ENCODE measurements at places on chromosomes 5 and 9.

- DNase-seq: no peak
Measured at GRCh38 chr5:178624631-178625546, 2.0 kb downstream of the CLK4 start.

DNA sequence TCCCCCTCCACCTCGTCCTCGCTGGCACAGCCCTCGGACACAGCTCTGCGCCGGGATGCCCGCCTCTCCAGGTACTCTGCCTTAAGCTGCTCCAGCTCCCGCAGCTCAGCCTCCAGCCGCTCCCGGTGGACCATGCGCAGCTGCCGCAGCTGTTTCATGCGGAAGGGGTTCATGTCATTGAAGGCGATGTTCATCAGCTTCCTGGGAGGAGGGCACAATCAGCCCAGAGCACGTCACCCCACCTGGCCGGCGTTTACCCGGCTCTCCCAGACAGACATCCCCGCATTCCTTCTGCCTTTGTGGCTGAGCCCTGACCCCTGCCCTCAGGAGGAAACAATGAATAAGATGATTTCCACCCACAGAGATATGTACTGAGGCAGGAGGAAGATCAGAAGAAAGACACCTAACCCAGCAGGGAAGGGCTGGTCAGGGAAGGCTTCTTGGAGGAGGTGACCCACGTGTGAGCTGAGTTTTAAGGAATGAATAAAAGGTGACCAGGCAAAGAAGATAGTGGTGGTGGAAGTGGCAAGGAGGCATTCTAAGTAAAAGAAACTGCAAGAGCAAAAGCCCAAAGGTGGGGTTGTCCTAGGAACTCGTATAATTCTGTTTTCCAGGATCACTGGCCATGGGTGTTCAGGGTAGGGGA, 7.1 kb upstream of the CORO2A start:
- DNase-seq: no peak

- DNase-seq: no peak
Measured at GRCh38 chr9:2271426-2271825, 256.3 kb downstream of the SMARCA2 start.

GRCh38 chr5:50733741-50734140, 67.3 kb downstream of the PARP8 start:
- DNase-seq: no peak

- DNase-seq: no peak
Measured at GRCh38 chr9:24776226-24776625, 230.5 kb upstream of the IZUMO3 start.

GRCh38 chr9:90598191-90598590, 44.4 kb downstream of the DIRAS2 start:
- DNase-seq: no peak

Measured in LoVo (cell line).